ENCODE measurements at places on chromosomes 4 and X. TPM values are rescaled to one million over a fixed set of nuclear protein-coding genes. Genes with fewer than 3 reads are reported as not detected.

The ALB gene
- not detected for total RNA-seq

DNA sequence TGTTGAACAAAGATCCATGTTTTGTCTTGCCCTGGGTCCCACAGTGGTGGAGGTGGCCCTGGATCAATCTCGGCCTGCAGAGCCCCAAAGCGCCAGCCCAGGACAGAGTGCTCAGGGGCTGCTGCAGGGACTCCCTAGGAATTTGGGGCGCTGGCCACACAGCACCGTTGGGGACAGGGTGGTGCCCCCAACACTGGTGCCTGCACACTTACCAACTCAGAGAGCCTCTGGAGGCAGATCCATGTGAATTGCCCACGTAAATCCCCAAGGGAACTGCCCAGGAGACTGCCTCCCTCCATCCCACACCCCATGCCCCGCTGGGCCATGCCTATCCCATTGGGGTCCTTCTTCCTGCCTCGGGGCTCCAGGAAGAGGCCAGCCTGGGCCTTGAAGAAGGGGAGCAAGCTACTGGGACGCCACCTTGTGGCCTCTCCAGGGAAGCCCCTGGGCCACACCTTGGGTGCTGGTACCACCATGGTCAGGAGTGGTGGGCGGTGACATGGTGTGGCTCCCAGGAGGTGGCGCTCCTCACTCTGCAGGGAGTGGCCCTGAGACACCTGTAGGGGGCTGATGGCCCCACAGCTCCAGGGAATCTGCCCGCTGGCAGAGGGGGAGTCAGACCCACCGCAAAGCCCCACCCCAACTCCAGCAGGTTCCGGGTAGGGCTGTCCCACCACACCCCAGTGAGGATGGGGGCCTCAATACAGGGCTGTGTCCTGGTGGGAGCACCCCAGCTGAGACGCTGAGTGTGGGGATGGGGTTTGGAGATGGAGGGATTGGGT, 22.8 kb downstream of the CFAP99 start:
- H3K4me1 ChIP-seq: peaks cover 2% of the 10 kb centered on the region
- H3K27me3 ChIP-seq: no peaks in the 10 kb centered on the region
- H3K4me3 ChIP-seq: no peak overlapping the region
- no peaks in the 10 kb centered on the region for H3K36me3 ChIP-seq

- H3K27me3 ChIP-seq: peaks cover 15% of the 10 kb centered on the region
- H3K27ac ChIP-seq: no peak within 1 kb of the TSS
- DNase-seq: peak; percentile 47
These were observed at the start of gene GABRE for GRCh38 chrX:151974336-151975227. Gene GABRE (minus strand): TSS chrX:151974676. CDS start chrX:151974625, 51 bp downstream.

GRCh38 chr4:100017637-100018310, 67.7 kb upstream of the H2AZ1 start:
- H3K27ac ChIP-seq: no peak overlapping the region
- H3K4me3 ChIP-seq: no peak overlapping the region
- H3K36me3 ChIP-seq: no peaks in the 10 kb centered on the region
- no peak for DNase-seq
- peaks cover 1% of the 10 kb centered on the region for H3K27me3 ChIP-seq

DNA sequence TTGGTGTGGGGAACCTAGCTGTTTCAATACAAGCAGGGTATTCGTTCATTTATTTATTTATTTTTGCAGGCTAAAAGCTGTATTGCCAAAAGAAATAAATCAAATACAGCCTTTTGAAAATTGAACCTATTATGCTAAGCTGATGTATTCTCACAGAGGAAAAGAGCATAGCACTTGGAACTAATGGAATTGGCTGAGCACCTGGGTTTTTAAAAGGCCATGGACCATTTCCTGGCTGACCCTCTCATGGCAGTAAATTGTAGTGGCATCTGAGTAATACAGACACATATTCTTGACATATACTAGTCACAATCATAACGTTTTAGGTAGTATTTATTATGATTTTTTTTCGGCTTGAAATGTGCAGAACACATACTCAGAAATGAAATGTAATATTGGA, 71.8 kb upstream of the ALG13 start:
- DNase-seq: no peak
- H3K27me3 ChIP-seq: no peaks in the 10 kb centered on the region
- no peaks in the 10 kb centered on the region for H3K36me3 ChIP-seq
- H3K4me3 ChIP-seq: no peak overlapping the region

DNA sequence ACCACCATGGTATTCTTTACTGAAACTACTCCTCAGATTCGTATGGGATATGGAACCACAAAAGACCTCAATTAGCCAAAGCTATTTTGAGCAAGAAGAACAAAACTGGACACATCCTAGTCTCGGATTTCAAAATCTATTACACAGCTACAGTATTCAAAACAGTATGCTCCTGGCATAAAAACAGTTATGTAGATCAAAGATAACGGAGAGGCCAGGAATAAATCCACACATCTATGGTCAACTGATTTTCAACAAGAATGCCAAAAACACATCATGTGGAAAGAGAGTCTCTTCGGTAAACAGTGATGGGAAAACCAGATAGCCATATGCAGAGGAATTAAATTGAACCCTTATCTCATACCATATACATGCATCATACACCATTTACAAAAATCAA, 155.3 kb downstream of the SPCS3 start:
- DNase-seq: no peak
- H3K4me3 ChIP-seq: no peak overlapping the region
- no peaks in the 10 kb centered on the region for H3K4me1 ChIP-seq

All from activated CD4-positive, alpha-beta T cell treated with anti-CD3 and anti-CD28 coated beads, Interleukin-2, amount 10 ng/mL, durations not matched to agents 24 days and 14 days (primary cell).